A549 treated with Mapracorat at 1 μM for 4 hours (cell line): ENCODE measurements at places on chromosomes 1 and 21. TPM values are rescaled to one million over a fixed set of nuclear protein-coding genes. Genes with fewer than 3 reads are reported as not detected.

Gene PRKCZ
- 7.4 to 10.0 TPM (median 9.6 TPM) in 5 replicates for total RNA-seq

Gene ADCY10
- total RNA-seq = 0.04 to 0.21 TPM (median 0.04 TPM) in 3 of 5 replicates, not detected in the others

Gene LRRIQ3
- total RNA-seq = 0.53 to 1.1 TPM (median 0.62 TPM) in 5 replicates

Gene CRYZL1
- 12.8 to 15.3 TPM (median 14.0 TPM) in 5 replicates for total RNA-seq

Gene INKA2
- 2.2 to 2.7 TPM (median 2.3 TPM) in 5 replicates for total RNA-seq
